Activated T-helper 17 cell treated with anti-CD3 and anti-CD28 coated beads, Interleukin-2, amount 50 U/mL, for 72 hours (primary cell): ENCODE measurements at places on chromosomes 4 and X.
A peak's percentile ranks its signal among the peaks of the same experiment; 100 is the strongest.

GRCh38 chr4:26780539-26780938 lies 80.1 kb upstream of the STIM2 start:
- no peak overlapping the region for H3K4me3 ChIP-seq
- no peak overlapping the region for H3K27ac ChIP-seq
- ATAC-seq, result peak; percentile 60
- H3K4me1 ChIP-seq, result no peaks in the 10 kb centered on the region
- no peaks in the 10 kb centered on the region for H3K36me3 ChIP-seq

DNA sequence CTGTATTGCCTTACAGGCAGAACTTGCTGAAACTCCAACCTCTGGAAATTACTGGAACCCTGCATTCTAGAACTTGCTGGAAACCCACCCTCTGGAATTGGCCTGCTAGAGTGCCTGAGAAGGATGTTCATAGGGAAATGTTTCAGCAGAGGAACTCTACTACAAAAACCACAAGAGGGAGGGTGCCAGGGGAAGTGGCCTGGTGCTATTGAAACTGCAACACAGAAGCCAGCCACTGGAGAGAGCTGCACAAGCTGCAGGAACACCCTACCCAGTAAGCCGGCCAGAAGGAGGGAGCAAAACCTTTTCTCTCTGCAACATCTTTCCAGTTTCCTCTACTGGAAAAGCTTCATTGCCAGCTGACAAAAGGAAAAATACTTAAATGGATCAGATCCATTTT lies 2.5 kb upstream of the BRWD3 start:
- no peak for ATAC-seq
- peak overlapping the region; percentile 26 for H3K4me3 ChIP-seq
- no peak overlapping the region for H3K27ac ChIP-seq
- no peaks in the 10 kb centered on the region for H3K4me1 ChIP-seq

DNA sequence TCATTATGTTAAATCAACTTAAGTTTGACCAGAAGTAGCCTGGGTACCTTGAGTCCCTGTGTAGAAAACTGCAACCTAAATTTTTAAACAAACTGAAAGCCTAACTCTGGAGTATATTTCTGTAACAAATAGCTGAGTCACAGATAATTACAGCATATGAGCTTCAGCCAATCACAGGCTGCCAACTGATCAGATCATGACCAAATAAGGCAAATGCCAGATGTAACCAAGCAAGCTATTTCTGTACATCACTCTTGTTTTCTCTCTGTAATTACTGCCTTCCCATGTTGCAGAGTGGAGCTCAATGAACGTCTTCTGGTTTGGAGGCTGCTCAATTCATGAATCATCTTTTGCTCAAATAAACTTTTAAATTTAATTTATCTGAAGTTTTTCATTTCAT lies 980.9 kb upstream of the DIAPH2 start:
- H3K4me3 ChIP-seq, result no peak overlapping the region
- no peaks in the 10 kb centered on the region for H3K4me1 ChIP-seq
- H3K27ac ChIP-seq, result no peak overlapping the region

DNA sequence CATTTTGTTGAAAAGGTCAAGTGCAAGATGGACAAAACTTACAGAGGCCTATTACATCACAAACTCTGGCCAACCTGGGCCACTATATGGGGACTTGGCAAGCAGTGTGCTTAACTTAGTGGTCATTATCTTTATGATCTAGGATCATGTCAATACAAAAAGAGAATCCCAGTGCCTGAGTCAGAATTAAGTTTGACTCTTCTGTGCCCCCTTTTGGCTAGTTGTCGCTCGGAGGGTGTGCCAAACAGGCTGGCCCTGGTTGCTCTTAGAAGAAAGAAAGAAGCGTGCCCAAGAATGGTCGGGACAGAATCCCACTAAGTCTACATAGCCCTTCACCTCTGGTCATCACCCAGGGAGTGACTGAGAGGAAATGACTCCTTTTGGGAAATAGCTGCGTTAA lies 100.1 kb downstream of the EIF4E start:
- no peaks in the 10 kb centered on the region for H3K36me3 ChIP-seq
- no peak overlapping the region for H3K27ac ChIP-seq
- no peaks in the 10 kb centered on the region for H3K4me1 ChIP-seq
- H3K4me3 ChIP-seq, result no peak overlapping the region
- no peaks in the 10 kb centered on the region for H3K27me3 ChIP-seq

GRCh38 chr4:147734496-147734895 lies 2.6 kb downstream of the ARHGAP10 start:
- no peaks in the 10 kb centered on the region for H3K36me3 ChIP-seq
- no peaks in the 10 kb centered on the region for H3K27me3 ChIP-seq
- no peak overlapping the region for H3K27ac ChIP-seq
- H3K4me1 ChIP-seq, result peaks cover 28% of the 10 kb centered on the region
- peak overlapping the region; percentile 92 for H3K4me3 ChIP-seq

- H3K27ac ChIP-seq, result no peak overlapping the region
- peaks cover 4% of the 10 kb centered on the region for H3K4me1 ChIP-seq
- no peak overlapping the region for H3K4me3 ChIP-seq
- ATAC-seq, result no peak
- peaks cover 68% of the 10 kb centered on the region for H3K36me3 ChIP-seq
These were observed 12.4 kb downstream of the ZBTB49 start for GRCh38 chr4:4302416-4302815.

GRCh38 chr4:184267673-184268583 lies 50.3 kb upstream of the ENPP6 start:
- peak; percentile 91 for ATAC-seq
- H3K4me1 ChIP-seq, result peaks cover 58% of the 10 kb centered on the region
- H3K27me3 ChIP-seq, result no peaks in the 10 kb centered on the region
- peak overlapping the region; percentile 83 for H3K4me3 ChIP-seq
- no peaks in the 10 kb centered on the region for H3K36me3 ChIP-seq

GRCh38 chr4:177214935-177215334 lies 94.7 kb upstream of the NEIL3 start:
- no peak overlapping the region for H3K27ac ChIP-seq
- H3K4me3 ChIP-seq, result no peak overlapping the region
- H3K36me3 ChIP-seq, result no peaks in the 10 kb centered on the region
- no peaks in the 10 kb centered on the region for H3K4me1 ChIP-seq
- H3K27me3 ChIP-seq, result peaks cover 19% of the 10 kb centered on the region

- H3K36me3 ChIP-seq, result no peaks in the 10 kb centered on the region
- H3K27ac ChIP-seq, result no peak overlapping the region
- ATAC-seq, result no peak
These were observed 898.3 kb downstream of the CCSER1 start for GRCh38 chr4:91025241-91026148.

- H3K27ac ChIP-seq, result no peak overlapping the region
- H3K27me3 ChIP-seq, result no peaks in the 10 kb centered on the region
- H3K36me3 ChIP-seq, result no peaks in the 10 kb centered on the region
- no peak for ATAC-seq
These were observed 75.1 kb upstream of the TMEM164 start for GRCh38 chrX:109927663-109928273.

DNA sequence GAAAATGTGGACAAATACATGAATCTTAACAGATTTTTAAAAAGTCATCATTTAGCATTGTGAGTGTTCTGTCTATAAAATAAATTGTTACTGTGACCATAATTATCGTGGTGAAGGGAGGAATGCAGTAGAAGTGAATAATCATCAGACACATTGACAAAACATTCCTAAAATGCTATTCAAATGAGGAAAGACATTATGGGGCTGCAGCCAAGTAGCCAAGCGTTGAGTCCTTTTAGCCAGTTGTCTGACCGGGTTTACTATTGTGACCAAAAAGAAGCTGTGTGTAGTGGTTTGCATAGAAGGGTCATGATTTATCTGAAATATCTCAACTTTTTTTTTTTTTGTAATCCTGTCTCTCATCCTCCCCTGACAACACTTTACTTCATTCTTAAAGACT lies 19.5 kb downstream of the WWC2 start:
- H3K36me3 ChIP-seq, result no peaks in the 10 kb centered on the region
- no peaks in the 10 kb centered on the region for H3K27me3 ChIP-seq
- ATAC-seq, result no peak
- H3K27ac ChIP-seq, result no peak overlapping the region

GRCh38 chr4:19380600-19380999 lies 871.1 kb upstream of the SLIT2 start:
- H3K36me3 ChIP-seq, result no peaks in the 10 kb centered on the region
- ATAC-seq, result no peak
- H3K27ac ChIP-seq, result no peak overlapping the region
- no peak overlapping the region for H3K4me3 ChIP-seq
- no peaks in the 10 kb centered on the region for H3K27me3 ChIP-seq

- H3K4me1 ChIP-seq, result peaks cover 36% of the 10 kb centered on the region
- H3K36me3 ChIP-seq, result peaks cover 26% of the 10 kb centered on the region
- ATAC-seq, result peak; percentile 30
- peak overlapping the region; percentile 90 for H3K4me3 ChIP-seq
- H3K27me3 ChIP-seq, result no peaks in the 10 kb centered on the region
These were observed 7.1 kb downstream of the GPRIN3 start for GRCh38 chr4:89300499-89300898.

DNA sequence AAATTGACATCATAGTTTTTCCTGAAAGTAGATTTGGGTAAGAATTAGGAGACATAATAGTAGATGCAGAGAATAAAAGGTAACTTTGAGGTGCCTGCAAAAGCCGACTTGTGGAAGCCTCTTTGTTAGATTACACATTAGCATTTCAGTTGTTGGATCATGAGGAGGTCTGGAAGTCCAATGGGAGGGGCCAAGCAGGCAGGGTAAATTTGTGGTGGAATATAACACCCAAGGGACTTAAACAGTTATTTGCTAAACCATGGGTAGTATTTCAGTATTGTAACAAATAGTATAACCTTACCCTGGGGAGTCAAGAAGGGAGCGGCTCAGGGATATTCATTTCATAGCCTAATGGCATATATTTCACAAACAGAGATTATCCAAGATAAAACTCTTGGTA lies 810.7 kb upstream of the AMOT start:
- no peak for ATAC-seq
- no peaks in the 10 kb centered on the region for H3K36me3 ChIP-seq
- H3K4me1 ChIP-seq, result no peaks in the 10 kb centered on the region
- H3K4me3 ChIP-seq, result no peak overlapping the region

GRCh38 chr4:152946446-152946845 lies 10.3 kb downstream of the FHDC1 start:
- peaks cover 23% of the 10 kb centered on the region for H3K27me3 ChIP-seq
- no peak overlapping the region for H3K27ac ChIP-seq
- no peak for ATAC-seq
- no peaks in the 10 kb centered on the region for H3K4me1 ChIP-seq
- H3K36me3 ChIP-seq, result no peaks in the 10 kb centered on the region
- H3K4me3 ChIP-seq, result no peak overlapping the region

GRCh38 chr4:154616731-154617130 lies 4.3 kb upstream of the FGG start:
- H3K36me3 ChIP-seq, result no peaks in the 10 kb centered on the region
- H3K27ac ChIP-seq, result no peak overlapping the region
- H3K4me3 ChIP-seq, result no peak overlapping the region
- peaks cover 13% of the 10 kb centered on the region for H3K27me3 ChIP-seq
- H3K4me1 ChIP-seq, result no peaks in the 10 kb centered on the region
- ATAC-seq, result no peak
